ENCODE measurements at places on chromosomes 6 and 20.
A peak's percentile ranks its signal among the peaks of the same experiment; 100 is the strongest.

DNA sequence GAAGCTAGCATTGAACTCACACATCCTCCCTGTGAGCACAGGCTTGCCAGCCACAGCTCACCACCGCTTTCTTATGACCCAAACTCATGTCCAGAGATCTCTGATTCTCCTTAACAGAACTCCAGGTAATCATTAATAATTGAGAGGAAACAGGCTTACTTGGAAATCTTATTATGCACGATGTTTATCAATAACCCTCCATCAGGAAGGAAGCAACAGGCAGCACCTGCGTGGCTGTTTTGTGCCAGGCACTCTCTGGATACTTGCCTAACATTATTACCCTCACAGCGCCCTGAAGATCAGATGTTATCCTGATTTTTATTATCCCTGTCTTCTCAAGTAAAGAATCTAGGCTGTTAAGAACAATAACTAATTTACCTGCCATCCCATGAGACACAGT is 306.6 kb downstream of the PRKN start:
- no peak for ATAC-seq

DNA sequence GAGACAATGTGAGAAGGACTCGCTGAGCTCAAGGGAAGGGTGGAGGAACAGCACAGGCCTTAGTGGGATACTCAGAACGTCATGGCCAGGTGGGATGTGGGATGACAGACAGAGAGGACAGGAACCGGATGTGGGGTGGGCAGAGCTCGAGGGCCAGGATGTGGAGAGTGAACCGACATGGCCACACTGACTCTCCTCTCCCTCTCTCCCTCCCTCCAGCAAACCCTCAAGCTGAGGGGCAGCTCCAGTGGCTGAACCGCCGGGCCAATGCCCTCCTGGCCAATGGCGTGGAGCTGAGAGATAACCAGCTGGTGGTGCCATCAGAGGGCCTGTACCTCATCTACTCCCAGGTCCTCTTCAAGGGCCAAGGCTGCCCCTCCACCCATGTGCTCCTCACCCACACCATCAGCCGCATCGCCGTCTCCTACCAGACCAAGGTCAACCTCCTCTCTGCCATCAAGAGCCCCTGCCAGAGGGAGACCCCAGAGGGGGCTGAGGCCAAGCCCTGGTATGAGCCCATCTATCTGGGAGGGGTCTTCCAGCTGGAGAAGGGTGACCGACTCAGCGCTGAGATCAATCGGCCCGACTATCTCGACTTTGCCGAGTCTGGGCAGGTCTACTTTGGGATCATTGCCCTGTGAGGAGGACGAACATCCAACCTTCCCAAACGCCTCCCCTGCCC is 1.7 kb downstream of the TNF start:
- no peak for ATAC-seq

DNA sequence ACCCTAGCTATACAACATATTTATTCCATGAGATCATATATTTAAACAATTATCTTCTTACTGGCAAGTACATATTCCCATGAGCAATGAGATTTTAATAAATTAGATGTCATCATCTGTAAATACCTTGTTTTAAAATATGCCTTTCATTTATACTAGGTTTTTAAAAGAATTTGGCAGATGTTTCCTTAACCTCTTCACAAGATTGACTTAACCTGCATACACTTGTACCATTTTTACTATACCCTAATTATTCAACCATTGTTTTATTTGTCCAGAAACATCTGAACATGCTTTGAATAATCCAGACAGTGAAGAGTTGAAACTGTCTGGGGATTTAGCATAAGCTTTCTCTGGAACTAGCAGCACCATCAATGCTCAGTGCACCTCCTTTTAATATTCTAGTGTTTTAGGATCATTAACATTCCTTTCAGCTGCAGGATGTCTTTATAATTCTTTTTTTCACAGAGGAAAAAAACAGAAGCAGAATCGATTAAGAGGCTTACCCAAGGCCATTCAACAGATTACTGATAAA is 188.0 kb upstream of the TENT5A start:
- no peak for ATAC-seq

GRCh38 chr6:27809067-27809938 is 102.9 kb downstream of the OR2B2 start:
- ATAC-seq, result no peak

DNA sequence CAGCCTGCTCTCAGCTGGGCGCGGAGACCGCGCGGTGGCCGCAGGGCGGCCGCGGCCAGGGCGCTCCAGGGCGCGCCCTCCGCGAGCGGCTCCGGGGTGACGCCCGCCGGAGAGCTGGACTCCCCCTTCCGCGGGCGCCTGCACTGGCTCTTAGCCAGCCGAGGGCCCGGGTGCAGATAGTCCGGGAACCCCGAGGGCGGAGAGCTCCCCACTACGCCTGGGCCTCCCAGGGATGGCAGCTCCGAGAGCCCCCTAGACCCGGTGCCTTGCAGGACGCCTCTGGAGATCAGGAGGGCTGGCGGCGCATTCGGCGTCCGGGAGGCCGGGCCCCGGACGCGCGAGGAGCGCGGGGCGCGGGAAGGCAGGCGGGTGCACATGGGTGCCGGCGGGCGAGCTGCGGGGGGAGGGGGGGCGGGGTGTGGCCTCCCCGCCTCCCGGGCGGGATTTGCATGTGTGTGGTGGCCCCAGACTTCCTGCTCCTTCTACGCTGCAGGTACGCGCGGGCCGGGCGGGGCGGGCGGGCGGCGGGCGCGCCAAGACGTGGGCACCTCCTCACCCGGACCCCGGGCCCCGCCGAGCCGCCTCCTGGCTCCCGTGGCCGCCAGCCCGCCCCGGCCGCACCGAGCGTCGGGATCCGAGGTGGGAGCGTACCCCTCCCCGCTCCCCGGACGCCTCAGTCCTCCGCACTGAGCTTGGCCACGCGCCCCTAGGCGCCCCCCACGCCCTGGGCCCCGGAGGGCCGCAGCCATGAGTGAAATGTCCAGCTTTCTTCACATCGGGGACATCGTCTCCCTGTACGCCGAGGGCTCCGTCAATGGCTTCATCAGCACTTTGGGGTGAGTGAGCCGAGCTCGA is at the start of gene ITPR3:
ITPR3 (plus strand) TSS at position 467 of the 855 bp plus-strand sequence; CDS start at position 748, 281 bp downstream.
- peak; percentile 90 for ATAC-seq

DNA sequence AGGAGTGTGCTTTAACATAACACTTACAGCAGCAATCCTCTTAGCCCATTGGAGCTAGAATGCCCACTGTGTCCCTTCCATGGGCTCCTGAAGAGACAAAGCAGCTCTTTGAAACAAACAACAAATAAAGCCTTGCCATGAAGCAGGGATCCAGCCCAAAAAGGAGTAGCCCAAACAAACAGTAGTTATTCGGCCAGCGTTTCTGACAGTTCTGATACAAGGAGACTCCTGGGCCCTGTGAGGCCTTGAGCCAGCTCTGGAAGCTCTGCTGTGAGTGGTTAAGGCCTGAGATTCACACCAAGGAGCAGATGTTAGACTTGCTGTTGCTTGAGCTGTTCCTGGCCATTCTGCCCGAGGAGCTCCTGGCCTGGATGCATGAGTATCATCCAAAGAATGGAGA is 16.9 kb upstream of the ZSCAN16 start:
- ATAC-seq, result no peak

DNA sequence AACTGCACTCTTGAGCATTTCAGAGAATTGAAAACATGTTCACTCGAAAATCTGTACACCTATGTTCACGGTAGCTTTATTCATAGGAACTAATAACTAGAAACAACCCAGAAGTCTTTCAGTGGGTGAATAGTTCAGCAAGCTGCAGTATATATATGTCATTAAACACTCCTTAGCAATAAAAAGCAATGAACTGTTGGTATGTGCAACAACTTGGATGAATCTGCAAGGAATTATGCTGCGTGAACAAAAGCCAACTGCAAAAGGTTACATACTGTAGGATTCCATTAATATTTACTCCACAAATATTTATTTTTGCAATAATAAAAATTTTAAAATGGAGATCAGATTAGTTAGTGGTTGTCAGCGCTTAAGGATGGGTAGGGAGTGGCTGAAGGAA is 22.1 kb upstream of the FKBP1A start:
- ATAC-seq, result no peak

- ATAC-seq, result no peak
Observed at GRCh38 chr20:23117738-23118137, 31.6 kb upstream of the CD93 start.

DNA sequence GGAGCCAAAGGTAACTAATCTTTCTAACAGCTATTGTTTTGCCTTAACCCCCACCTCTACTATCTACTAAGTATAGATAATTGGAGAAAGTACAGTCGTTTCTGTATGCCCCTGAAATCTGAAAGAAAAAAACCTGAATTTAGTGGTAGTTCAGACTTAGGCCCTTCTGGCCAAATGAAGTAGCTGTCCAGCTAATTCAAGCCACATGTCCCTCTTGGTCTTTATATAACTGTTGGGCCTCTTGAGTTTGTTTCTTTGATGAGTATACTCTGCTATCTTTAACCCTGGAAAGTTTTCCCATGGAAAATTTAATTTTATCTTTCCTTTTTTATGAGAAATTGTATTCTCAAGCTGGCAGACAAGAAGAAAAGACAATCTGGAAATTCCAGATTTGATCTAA is 73.0 kb upstream of the FAM8A1 start:
- no peak for ATAC-seq

DNA sequence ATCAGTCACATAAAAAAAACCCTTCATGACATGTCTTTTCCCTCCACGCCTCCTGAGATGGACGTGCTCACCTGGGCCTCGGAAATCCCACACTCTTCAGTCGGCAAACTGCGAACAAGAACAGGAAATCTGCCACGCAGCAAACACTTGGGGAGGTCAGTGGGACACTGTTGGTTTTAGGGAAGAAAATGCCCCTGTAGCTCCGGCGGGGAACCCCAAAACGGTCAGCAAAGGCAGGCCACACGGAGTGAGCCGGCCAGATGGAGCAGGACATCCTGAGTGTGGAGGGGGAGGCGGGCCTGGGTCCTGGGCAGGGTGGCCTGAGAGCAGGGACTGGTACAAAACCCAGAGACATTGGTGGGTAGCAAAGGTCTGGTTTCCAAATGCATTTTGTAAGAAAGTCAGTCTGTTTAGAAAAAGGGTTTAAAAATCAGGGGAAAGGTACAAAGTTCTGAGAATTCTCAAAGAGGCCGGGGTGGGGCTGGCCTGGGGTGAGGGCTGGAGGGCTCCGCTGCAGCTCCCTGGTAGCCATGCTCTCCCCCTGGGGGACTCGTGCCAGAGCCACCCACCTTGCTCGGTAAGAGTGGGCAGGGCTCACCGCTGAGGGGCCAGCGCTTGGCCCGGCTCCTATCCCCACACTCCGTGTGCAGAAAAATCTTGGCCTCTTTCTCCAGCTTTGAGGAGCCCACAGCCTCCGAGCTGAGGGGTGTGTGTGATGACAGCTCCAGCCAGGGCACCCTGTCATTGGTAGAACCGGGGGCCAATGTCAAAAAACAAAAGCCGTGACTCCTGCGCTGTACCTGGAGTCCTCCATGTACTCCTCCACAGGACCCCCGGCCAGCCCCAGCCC is 5.2 kb downstream of the SLC2A4RG start:
- ATAC-seq, result no peak

GRCh38 chr6:37033255-37033654 is 27.8 kb downstream of the FGD2 start:
- ATAC-seq, result peak; percentile 96

DNA sequence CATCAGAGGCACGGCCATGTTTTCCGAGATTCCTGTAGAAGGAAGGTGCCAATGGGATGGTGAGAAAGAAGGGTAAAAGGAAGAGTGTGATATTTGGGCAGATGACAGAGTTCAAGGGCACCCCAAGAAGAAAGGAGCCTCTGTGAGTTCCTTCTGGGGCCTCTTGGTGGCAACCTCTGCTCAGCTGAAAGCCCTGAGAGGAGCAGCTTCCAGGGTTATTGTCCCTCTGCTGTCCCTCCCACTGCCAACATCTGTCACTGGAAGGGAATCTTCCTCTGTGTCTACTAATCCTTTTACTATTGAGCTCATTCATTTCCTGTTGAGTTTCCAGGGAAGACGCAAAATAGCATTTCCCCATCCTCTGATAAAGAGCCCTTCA is 40.0 kb upstream of the KCNK16 start:
- no peak for ATAC-seq

DNA sequence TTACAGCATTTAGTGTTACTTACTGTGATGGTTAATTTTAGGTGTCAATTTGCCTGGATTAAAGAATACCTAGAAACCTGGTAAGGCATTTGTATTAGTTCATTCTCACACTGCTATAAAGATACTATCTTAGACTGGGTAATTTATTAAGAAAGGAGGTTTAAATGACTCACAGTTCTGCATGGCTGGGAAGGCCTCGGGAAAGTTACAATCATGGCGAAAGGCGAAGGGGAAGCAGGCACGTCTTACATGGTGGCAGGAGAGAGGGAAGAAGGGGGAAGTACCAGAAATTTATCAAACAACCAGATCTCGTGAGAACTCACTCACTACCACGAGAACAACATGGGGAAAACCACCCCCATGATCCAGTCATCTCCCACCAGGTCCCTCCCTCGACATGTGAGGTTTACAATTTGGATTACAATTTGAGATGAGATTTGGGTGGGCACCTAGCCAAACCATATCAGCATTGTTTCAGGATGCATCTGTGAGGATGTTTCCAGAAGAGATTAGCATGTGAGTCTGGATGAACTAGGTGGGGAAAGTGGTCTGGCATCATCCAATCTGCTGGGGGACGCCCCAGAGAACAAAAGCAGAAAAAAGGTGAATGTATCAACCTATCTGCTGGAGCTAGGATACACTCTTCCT is 76.8 kb downstream of the MKKS start:
- ATAC-seq, result no peak

- no peak for ATAC-seq
Observed at GRCh38 chr20:34663213-34663943, 13.5 kb downstream of the PIGU start.

- ATAC-seq, result no peak
Observed at GRCh38 chr20:24977797-24978196, 14.8 kb downstream of the APMAP start.

DNA sequence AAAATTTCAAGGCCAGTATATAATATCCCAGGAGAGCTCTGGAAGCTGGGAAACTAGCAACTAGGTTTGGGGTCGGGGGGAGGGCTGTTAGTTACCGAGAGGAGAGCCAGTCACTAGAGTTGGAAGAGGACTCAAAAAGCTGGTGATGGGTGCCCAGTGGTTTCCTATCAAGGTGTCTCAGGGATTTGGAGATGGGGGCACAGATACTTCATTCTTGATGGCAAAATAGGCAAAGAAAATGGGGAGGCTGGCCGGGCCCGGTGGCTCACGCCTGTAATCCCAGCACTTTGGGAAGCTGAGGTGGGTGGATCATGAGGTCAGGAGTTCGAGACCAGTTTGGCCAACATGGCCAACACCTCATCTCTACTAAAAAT is 805 bp downstream of the PHF1 start:
- ATAC-seq, result no peak

DNA sequence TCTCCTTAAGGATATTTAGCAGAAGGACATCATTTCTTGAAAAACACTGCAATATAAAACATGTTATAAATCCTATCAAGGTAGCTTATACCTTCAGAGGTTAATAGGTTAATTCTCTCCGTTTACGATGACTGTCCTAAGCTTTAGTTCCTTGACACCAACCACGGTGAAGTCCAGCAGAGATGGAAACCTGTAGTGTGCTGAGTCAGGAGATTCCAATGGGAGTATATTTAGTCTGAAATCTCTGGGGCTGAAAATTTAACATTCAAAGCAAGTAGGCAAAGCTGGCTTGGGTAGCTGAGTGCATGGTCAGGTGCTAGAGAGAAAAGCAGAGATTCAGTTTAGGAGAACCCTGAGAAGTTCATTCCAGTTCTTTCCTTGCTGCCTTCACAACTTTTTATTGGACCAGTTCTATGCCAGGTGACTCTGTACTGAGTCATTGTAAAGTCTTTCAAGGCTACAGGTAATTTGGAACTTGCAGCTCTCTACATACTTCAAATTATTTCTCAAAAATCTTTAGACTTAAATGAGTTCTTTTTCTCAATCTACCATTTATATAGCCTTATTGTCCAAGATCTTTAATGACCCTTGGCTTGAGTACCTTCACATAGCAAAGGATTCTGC is 1009.4 kb upstream of the FLRT3 start:
- ATAC-seq, result no peak

GRCh38 chr6:158684745-158685324 is 35.0 kb downstream of the SYTL3 start:
- ATAC-seq, result no peak

All from activated CD4-positive, CD25-positive, alpha-beta regulatory T cell treated with anti-CD3 and anti-CD28 coated beads, Interleukin-2, amount 50 U/mL, for 24 hours (primary cell).